Stimulated activated CD4-positive, alpha-beta T cell treated with anti-CD3 and anti-CD28 coated beads, Interleukin-2, amount 100 ng/mL, for 24 hours (primary cell): ENCODE measurements at places on chromosomes 5 and 9.

- no peak for DNase-seq
Observed at GRCh38 chr5:32604800-32605765, 19.7 kb downstream of the SUB1 start.

DNA sequence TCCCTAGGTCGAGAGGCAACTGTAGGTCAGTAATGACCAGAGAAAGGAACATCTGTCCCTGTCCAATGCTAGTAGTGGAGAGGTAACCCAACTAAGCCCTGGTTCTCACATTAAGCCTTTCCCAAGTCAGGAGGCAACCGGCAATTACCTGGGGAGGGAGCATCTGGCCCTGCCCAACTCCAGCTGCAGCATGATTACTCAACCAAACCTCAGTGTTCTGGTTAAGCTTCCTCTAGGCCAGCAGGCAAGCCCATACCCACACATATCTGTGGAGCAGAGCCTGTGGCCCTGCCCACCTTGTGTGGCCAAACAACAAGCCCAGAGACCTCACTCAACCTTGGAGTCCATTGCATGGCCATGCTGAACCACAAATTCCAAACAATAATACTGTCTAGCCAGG lies 220.8 kb upstream of the SLC24A2 start:
- DNase-seq: no peak

DNA sequence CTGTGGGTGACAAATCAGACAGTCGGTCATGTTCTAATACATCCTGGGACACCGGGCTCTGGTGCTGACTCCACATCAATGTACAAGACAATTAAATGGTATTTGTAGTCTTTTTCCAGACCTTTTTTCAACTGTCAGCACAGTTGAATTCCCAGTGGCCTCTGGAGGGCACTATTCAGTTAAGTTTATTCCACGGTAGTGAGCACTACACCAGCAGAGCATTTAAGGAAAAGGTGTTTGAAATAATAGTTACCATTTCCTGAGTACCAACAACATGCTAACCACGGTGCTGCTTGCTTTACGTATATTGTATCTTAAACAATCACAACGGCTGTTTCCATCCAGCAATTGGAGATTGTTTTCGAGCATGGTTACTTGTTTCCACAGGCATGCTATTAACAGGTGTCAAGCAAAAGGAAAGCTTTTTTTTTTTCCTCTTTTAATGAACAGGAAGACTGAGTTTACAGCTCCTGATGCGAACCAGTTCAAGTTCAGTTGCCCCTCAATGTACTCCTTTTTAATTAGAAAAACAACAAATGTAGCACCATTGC lies 186.7 kb downstream of the PDZD2 start:
- DNase-seq: peak; percentile 30

GRCh38 chr5:83556190-83556589 lies 84.6 kb downstream of the VCAN start:
- DNase-seq: no peak

GRCh38 chr9:135582541-135582940 lies 21.0 kb downstream of the PAEP start:
- DNase-seq: no peak

- DNase-seq: no peak
Observed at GRCh38 chr9:13705918-13706317, 426.4 kb upstream of the MPDZ start.

GRCh38 chr5:11476866-11477265 lies 427.4 kb downstream of the CTNND2 start:
- no peak for DNase-seq
